Hepatic stellate cell (primary cell): ENCODE measurements at places on chromosomes 2 and 18.

- DNase-seq: peak; percentile 12
These were observed 27.5 kb downstream of the CNRIP1 start for GRCh38 chr2:68292108-68292710.

- no peak for DNase-seq
These were observed 119.8 kb downstream of the PTPN4 start for GRCh38 chr2:119879502-119879901.

GRCh38 chr2:133293544-133294353, 274.5 kb downstream of the NCKAP5 start:
- peak; percentile 33 for DNase-seq

DNA sequence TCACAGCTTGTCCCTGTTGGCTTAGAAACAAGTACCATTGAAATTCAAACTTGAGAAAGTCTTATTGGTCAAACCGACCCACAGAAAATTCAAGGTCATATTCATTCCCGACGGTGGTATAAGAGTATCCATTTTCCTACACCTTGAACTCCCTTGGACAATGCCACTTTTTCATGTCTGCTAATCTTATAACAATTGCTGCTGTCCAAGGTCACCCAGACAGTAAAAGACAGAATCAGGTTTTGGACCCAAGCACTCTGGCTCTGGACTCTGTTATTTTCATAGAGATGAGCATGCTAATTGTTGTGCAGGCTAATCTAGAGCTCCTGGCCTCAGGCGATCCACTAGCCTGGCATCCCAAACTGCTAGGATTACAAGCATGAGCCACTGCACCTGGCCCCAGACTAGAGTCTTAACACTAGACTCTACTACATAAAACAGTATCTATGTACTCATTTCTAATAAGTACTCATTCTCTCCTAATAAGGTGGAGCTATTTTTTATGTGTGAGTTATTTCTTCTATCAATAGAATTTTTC, 57.8 kb downstream of the C2orf76 start:
- no peak for DNase-seq

- no peak for DNase-seq
These were observed 907.2 kb upstream of the CDH2 start for GRCh38 chr18:29084120-29084519.

DNA sequence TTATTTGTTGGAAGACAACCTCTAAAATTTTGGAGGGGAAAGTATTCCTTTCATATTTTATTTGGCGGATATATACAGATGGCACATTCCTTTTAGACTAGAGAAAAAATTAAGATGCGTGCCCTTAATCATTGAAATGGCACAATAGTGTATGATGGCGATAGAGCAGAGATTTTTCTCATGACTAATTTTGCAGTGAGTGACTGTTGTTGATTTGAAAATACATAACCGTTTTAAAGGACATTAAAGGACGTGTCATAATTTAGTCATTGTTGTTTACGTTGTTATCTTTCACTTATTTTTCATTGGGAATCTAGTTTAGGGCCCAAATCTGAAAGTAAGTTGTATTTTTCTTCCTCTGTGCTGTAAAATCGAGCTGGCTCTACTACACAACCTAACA, 61.7 kb downstream of the CERS6 start:
- DNase-seq: no peak

DNA sequence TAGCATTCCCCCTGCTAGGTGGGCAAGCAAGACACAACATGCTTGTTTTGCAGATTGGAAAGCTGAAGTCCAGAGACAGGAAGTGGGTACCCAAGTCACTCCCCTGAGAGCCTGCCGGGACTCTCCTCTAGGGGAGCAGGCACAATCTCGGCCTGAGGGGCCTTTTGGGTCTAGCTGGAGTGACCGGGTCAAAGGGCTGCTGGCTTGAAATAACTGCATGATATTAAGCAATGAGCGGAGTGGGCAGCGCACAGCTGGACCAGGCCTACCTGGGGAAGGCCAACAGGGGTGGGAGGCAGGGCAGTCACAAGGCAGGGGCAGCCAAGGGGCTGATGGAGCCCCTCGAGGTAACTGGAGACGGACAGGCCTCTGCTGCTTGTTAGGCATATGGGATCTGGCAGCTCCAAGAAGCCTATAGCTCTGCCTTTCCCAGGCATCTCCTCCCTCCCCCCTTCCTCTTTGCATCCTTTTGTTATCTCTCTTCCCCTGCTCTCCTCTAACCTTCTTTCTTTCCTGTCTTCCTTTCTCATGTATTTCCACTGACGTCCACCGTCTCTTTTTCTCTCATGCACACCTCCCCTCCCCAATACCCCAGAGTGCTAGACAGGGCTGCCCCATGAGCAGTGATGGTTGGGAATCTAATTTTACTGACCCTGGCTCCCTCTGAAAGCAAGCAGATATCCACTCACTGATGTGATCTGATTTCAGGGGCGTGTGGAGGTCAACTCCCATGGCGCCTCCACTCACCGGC, 237.5 kb downstream of the LOXHD1 start:
- DNase-seq: no peak

DNA sequence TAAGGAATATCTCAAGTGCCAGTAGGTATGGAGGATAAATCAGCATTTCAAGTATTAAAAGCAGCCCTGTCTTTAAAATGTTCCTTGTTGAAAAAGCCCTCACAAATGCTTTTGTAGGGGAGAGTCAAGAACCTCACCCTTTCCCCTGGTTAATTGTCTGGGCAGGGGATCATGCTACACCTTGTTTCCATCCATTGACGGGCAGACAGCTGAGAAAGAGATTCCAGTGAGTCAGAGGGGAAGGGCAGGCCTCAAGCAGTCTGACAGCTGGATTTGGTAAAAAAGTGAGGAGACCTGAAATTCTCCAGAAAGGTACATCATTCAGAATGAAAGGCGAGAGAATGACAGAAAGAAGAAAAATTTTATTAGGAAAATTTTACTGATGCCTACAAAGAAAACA, 203.2 kb upstream of the CYP26B1 start:
- DNase-seq: no peak

- no peak for DNase-seq
These were observed 26.6 kb downstream of the CD28 start for GRCh38 chr2:203732953-203733510.

- no peak for DNase-seq
These were observed 188.9 kb upstream of the ITGA4 start for GRCh38 chr2:181268174-181268867.

- no peak for DNase-seq
These were observed 1.3 kb upstream of the ZNF516 start for GRCh38 chr18:76496194-76496890.

GRCh38 chr2:192215096-192215877, 20.6 kb upstream of the TMEFF2 start:
- DNase-seq: no peak

DNA sequence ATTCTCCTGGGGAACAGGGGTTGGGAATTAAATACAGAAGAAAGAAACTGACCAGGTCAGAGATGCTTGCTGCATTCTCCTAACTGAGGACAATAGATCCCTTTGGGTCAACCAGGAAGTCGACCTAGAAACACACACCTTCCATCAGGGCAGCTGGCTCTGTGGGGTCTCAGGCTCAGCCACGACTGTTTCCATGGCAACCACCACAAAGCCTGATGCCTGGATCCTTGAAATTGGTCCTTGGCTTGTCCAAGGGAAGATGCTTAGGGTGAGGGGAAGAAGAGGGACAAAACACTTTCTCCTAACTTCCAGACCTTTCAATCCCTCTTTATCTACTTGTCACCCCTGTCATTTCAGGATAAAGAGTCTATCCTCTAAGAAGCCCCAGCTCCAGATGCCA, 194.4 kb downstream of the ALK start:
- DNase-seq: no peak

DNA sequence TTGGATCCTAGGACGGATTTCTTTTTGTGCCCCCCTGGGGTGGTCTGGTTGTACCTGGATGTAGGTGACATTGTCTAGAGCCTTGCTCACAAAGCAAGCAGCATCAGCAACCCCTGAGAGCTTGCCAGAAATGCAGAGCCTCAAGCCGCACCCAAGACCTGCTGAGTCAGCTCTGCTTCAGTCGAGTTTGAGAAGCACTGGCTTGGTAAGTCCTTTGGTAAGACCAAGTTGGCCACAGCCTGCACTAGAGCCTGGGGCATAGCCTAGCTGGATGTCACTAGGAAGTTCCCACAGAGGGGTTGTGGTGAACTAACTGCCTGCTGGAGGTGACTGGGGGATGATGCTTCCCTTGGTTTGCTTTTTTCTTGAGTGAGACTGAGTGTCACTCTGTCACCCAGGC, 6.2 kb downstream of the ABCG5 start:
- no peak for DNase-seq

- no peak for DNase-seq
These were observed 1551.7 kb upstream of the SLC39A10 start for GRCh38 chr2:194105358-194105757.

- DNase-seq: peak; percentile 15
These were observed 107.3 kb downstream of the CPS1 start for GRCh38 chr2:210663631-210664089.

DNA sequence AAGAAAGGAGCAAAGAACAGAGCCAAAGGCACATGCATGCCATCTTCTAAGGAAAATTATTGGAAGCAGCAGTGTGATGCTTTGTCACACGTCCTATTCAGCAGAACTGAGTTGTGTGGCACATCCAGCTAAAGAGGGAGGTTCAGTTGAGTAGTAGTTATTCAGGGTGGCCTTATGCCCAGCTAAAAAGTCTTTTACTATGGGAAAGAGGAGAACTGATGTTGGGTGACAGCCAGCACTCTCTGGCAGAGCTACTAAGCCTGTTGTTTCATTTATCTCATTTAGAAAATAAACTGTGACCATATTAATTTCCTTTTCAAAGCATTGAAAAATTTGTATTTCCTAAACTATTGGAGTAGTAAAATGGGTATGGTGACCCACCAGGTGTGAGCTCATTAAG, 18.5 kb downstream of the ITGA6 start:
- no peak for DNase-seq
